ENCODE measurements at places on chromosomes 7 and 10.

GRCh38 chr7:116363637-116364432 is 135.7 kb upstream of the CAV2 start:
- no peak for DNase-seq

DNA sequence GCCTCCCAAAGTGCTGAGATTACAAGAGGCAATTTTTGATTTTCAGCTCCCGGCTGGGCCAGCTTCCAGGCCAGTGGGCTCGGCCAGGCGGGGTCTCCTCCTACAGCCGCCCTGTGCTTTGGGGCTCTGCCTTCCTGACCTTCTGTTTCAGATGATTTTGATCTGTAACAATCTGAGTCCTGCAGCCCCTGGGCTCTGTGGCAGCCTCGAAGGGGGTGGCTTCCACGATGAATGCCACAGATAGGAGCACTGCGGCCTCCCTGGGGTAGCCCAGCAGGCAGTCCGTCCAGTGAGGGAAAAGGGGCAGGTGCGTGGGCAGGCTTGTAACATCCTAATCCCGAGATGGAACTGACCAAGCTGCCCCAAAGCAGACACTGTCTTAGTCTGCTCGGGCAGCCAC is 177.5 kb downstream of the DNAJB6 start:
- DNase-seq: no peak

DNA sequence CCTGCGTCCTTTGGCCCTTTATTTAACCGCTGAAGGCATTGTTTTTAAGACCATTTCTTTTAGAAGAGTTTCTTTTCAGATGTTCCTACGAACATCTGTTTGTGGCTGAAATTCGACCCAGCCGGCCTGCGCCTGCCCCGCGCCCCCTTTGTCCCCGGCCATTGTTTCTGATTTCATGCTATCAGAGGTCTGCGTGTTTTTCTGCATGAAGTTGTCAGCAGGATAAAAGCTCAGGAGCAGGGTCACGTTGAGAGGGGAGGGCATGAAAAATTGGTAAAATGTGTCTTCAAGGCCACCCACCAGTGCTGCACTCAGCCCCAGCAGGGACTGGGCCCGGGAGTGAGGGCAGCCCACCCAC is 43.1 kb downstream of the NKX6-2 start:
- DNase-seq: no peak

- DNase-seq: no peak
Observed at GRCh38 chr7:27305854-27306253, 63.3 kb downstream of the EVX1 start.

- DNase-seq: no peak
Observed at GRCh38 chr7:149427096-149427680, 33.7 kb downstream of the ZNF777 start.

DNA sequence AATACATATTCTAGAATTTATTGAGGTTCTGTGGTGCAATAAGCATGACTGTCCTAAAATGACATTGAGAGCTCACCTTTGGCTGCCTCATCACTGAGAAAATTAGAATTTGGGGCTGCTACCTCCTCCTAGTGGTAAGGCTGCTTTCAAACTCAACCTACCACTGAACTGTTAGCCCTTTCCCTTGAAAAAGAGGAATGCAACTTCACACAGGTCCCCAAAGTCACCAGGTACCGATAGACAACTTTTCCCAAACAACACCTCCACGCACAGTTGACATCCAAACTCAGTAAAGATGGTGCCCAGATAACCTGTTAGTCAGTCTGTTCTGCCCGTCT is 75.9 kb upstream of the SCIN start:
- no peak for DNase-seq

DNA sequence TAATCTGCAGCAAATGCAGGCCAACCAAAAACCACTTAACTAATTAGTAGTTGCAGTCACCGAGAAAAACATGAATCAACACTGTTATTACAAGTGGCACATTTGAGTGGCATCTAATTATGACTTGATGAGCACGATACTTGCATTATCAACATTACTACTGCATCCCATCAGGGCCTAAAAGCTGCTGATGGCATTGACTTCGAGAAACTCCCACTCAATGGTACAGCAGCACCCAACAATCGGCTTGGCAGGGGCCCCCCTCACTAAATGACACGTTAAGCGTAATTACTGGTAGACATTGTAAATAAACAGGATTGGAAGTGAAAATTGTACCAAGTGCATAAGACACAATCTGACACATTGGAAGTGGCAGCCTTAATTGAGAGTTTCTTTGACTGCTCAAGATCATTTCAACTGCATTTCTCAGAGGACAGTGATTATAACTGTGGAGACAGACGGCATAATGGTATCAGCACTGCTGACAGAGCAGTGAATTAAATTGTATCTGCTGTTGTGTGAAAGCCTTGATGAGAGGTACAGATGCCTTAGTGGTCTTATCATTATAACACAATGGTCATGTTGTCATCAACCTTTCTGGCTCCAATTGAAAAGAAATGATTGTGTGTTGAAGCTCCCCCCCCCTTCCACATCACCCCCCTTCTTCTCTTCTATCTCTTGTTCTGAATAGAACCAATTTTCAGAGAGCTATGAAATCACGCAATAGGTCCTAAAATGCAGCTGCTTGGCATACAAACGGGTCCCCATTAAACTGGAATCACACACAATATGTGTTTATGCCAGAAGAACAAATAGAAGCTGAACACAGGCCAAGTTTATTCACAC is 43.4 kb downstream of the SHTN1 start:
- DNase-seq: no peak

DNA sequence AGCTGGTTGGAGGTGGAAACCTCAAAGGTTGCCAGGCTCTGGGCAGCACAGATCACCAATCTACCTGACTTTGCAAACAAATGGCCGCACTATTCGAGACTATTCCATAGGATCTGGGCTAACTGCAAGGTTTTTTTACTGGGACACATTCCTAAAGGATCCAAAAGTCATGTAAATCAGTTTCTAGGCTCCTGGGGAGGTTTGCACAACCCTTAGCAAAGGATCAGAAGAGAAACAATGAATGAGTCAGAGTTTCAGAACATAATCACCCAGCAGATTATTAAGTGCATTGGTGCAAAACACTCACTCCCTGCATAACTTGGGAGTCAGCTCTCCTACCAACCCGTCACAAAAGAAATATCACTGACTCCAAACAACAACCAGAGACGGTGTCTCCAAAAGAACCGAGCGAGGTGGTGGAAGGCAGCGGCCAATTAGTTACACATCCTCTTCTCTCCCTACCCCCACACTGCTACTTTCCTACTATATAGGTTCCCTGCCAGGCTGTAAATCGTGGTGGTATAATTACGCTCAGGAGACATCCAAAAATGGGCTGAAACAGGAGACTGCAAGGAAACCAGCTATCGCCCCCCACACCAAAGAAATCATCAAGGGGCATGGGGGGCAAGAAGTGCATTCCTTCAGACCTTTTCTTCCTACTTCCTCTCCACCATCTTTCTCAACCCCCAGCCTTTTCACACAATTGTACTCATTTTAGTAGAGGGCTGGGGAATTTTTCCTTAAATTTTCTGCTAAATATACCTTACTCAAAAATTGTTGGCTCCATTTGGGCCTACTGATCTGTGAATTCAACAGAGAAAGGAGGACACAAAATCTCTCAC is 3.2 kb downstream of the UBE2H start:
- DNase-seq: peak; percentile 13
